ENCODE measurements at places on chromosomes 5 and 9.

DNA sequence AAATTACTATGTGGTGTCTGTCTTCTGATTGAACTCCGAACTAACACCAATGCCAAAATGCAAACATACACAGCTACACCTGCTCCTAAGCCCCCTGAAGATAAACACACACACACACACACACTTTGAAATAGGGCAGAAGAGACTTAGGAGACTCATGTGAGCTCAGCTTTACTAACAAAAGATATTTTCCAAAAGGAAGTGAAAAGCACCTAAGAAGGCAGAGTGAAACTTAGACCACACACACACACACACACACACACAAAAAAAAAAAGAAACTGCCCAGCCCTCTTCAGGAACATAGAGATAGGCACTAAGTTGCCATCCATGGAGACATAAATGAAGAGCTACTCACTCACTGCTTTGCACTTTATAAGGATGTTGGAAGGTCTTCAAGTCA is 45.2 kb upstream of the APC start:
- no peak overlapping the region for H3K4me3 ChIP-seq
- no peaks in the 10 kb centered on the region for H3K36me3 ChIP-seq
- peaks cover 5% of the 10 kb centered on the region for H3K27me3 ChIP-seq
- DNase-seq, result no peak
- no peaks in the 10 kb centered on the region for H3K4me1 ChIP-seq
- H3K27ac ChIP-seq, result no peak overlapping the region

DNA sequence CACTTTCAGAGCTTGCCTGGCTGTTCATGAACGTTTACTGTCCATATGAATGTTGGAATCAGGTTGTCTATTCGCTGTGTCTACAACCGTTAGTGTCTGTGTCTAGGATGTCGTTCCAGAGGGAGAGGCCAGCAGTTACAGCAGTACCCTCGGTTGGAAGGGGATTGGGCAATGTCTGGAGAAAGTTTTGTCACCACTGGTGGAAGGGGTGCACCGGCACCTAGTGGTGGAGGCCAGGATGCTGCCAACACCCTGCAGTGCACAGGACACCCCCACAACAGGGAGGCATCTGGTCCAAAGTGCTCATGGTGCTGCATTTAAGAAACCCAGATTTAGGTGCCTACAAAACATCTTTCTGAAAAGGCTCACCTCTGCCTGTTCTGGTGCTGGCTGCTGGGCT is 220.7 kb downstream of the FANCC start:
- no peak for DNase-seq
- H3K27me3 ChIP-seq, result no peaks in the 10 kb centered on the region
- no peaks in the 10 kb centered on the region for H3K36me3 ChIP-seq

DNA sequence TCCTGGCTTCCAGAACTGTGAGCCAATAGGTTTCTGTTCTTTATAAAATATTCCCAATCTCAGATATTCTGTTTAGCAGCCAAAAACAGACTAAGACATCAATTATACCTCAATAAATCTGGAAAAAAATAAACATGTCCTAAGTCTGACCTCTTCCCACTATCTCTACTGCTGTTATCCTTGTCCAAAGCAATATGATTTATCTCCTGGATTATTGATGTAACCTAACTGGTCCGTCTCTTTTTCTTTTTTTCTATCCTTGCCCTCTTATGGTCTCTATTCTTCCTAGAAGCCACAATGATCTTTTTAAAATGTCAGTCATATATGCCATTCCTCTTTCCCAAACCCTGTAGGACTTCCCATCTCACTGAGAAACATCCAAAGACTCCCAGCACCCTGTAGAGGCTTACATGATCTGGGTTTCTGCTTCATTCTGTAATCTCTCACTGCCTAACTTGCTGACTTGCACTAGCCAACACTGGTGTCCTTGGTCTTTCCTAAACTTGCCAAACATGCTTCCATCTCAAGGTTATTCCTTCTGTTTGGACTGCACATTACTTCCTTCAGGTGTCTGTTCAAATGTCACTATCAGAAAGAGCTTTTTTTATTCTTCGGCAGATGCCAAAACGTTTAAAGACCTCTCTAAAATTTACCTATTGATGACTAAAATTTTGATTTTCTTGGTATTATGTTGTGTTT is 13.1 kb downstream of the FOCAD start:
- no peak overlapping the region for H3K27ac ChIP-seq
- DNase-seq, result no peak
- no peaks in the 10 kb centered on the region for H3K36me3 ChIP-seq
- H3K4me1 ChIP-seq, result no peaks in the 10 kb centered on the region

DNA sequence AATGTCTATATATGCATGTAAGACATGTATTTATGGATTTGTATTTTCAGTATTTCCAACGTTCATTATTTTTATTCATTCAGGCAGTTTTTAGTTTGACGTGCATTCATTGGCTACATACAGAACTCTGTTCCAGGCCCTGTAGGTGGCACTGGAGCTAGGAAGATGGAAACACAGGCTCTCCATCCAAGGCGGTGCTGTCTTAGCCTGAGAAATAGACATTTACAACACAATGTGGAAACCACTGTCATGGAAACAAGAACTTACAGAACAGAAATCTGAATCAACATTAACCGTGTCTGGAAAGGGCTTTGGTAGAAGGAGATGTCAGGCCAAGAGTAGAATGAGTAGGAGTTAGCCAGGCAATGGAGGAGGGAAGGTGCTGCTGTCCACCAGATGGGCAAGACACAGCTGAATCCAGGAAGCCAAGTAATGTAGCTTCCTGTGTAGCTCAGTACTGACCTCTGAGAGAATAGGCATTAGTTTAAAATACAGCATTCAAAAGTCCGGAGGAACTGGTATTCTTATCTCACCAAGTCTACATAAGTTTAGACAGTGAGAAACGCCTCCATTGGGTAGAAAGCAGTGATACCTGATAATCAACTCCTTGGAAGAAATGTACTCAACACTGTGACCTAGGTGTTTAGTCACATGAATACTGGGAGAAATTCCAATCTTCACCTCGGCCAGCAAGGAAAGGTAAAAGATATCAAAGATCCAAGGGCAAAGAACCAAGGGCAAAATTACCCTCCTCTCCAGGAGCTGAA is 388.6 kb upstream of the CDH6 start:
- no peaks in the 10 kb centered on the region for H3K4me1 ChIP-seq
- H3K4me3 ChIP-seq, result no peak overlapping the region
- H3K27me3 ChIP-seq, result no peaks in the 10 kb centered on the region
- H3K36me3 ChIP-seq, result no peaks in the 10 kb centered on the region
- H3K27ac ChIP-seq, result no peak overlapping the region

DNA sequence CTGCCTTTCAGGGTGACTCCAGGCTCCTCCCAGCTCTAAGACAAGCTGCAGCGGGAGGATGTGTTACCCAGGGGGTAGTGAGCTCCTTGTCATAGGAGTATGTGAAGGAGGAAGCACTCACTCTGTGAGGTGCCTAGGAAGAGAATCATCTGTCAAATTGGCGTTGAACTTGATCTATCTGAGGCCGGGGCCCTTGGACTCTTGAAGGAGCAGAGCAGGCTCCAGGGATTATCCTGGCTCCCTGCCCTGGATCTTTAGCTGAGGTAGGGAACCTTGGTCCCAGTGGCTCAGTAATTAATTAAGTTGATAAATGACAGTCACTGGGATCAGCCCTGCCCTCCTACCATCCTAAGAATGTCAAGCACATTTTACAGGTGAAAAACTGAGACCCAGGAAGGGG is 15.5 kb downstream of the ADGRD2 start:
- no peaks in the 10 kb centered on the region for H3K27me3 ChIP-seq
- H3K36me3 ChIP-seq, result no peaks in the 10 kb centered on the region
- H3K27ac ChIP-seq, result no peak overlapping the region
- no peak overlapping the region for H3K4me3 ChIP-seq
- no peaks in the 10 kb centered on the region for H3K4me1 ChIP-seq

- no peak overlapping the region for H3K27ac ChIP-seq
- no peaks in the 10 kb centered on the region for H3K4me1 ChIP-seq
- H3K27me3 ChIP-seq, result no peaks in the 10 kb centered on the region
- DNase-seq, result no peak
Measured at GRCh38 chr9:35579130-35579529, 25.9 kb upstream of the TESK1 start.

DNA sequence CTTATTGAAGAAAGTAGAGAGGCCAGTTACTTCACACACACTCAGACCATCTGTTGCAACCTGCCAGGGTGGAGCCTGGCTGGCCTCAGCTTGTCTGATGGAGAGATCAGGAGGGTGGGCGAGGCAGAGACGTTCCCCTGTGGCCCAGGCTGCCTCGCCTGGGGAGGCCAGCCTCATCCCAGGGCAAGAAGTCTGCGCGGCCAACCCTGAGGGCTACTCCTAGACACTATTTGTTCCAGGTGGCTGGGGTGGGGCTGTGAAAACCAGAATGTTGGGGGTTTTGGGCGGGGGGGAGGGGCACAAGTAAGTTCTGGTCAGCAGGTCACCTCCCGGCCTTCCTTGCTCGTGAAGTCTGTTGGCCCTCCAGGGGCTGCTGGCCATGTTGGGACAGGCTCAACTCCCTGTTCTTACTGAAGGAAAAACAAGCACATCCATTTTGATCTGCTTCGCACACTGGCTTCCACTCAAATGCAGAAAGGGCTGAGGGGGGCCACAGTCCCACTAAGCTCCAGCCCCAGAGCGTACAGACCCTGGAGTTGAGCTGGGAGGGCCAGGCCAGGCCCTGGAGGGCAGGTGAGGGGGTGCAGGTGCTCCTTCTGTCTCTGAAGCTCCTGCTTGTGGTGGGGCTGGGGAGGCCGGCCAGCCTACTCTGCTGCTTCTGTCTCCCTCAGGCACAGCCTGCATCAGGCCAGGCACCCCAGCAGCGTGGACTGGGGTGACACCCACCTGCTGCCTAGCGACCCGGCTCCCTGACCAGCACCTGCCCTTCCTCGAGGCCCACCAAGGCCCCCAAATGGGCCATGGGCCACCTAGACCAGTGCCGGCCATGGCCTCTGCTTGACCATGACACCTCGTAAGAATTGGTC is 46.6 kb downstream of the SECISBP2 start:
- H3K27me3 ChIP-seq, result no peaks in the 10 kb centered on the region
- no peaks in the 10 kb centered on the region for H3K4me1 ChIP-seq
- H3K4me3 ChIP-seq, result no peak overlapping the region
- no peak overlapping the region for H3K27ac ChIP-seq
- peaks cover 26% of the 10 kb centered on the region for H3K36me3 ChIP-seq
- DNase-seq, result no peak

DNA sequence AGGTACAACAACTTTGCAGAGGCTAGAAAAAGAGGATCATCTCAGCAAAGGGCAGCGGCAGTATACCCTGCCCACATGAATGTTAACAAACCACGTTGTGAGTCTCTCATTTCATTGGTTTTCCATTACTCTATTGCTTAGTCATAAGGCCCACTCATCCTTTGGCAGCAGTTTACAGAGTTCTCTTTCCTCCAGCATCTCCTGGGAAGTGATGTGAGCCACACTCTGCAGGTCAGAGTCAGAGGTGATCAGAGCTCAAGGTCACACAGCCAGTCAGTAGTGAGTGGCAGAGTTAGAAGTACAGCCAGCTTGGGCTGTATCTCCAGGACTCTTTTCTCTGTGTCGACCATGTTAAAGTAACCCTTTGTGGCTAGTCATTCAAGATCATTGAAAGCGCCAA is 599.6 kb upstream of the GRAMD2B start:
- DNase-seq, result no peak
- no peak overlapping the region for H3K4me3 ChIP-seq
- H3K27ac ChIP-seq, result no peak overlapping the region

DNA sequence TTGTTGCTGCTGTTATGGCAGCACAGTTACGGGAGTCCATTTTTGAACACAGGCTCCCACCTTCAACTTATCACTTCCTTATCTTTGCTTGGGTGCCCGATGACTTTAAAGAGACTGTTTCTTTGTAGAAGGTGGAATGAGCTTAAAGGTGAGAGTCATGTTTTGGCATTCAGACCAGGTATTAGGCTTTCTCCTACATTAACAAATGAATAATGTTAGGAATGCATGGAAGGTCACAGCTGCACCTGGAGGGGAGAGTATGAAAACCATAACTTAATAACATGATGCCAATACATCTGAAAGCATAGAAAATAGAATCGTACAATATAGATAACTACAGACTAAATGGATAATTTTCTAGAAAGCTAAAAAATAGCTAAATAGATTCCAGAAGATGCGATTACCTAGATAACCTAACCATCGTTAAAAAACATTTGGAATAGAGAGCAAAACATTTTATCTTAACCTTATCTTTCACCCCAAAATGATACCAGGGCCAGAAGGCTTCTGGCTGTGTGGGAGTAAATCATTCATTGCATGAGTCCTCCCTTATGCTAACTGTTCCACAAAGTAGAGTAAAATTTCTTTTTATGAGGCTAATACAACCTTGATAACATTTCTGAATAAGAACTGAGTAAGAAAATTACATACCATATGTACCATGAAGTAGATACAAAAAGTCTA is 126.2 kb upstream of the ADCY2 start:
- H3K36me3 ChIP-seq, result no peaks in the 10 kb centered on the region
- H3K4me3 ChIP-seq, result no peak overlapping the region
- no peak for DNase-seq
- H3K27me3 ChIP-seq, result no peaks in the 10 kb centered on the region
- no peaks in the 10 kb centered on the region for H3K4me1 ChIP-seq
- H3K27ac ChIP-seq, result no peak overlapping the region

GRCh38 chr5:172003746-172004145 is 2.7 kb downstream of the FBXW11 start:
- no peak overlapping the region for H3K4me3 ChIP-seq
- H3K27me3 ChIP-seq, result no peaks in the 10 kb centered on the region
- DNase-seq, result no peak
- no peaks in the 10 kb centered on the region for H3K36me3 ChIP-seq

DNA sequence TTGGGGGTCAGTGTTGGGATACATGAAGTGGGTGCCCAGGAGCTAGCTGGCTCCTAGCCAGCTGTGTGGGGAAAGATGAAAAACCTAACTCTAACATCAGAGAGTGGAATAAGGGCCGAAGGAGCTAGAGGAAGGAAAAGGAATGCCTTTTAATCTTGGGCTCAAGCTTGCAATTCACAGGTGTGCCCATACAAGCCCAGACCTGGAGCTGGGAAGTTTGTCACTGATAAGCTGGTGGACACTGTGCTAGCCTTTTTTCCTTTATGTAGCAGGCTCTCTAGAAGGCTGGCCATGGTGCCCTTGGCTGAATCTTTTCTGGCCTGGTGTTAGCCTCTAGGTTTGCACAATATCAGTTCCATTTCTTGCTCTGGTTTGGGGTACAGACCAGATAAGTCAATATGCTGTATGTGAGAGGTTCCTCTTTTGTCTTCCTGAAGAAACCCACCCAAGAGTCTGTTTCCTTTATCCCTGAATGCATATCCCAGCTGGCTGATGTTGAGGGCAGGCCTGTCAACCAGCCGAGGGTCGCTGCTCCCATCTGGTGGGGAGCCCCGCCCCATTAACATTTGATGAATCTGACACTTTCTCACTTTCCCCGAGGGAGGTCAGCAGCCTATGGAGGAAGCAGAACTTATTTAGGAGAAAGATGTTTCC is 92.4 kb upstream of the CXCL14 start:
- no peak for DNase-seq
- H3K36me3 ChIP-seq, result no peaks in the 10 kb centered on the region
- no peaks in the 10 kb centered on the region for H3K27me3 ChIP-seq

DNA sequence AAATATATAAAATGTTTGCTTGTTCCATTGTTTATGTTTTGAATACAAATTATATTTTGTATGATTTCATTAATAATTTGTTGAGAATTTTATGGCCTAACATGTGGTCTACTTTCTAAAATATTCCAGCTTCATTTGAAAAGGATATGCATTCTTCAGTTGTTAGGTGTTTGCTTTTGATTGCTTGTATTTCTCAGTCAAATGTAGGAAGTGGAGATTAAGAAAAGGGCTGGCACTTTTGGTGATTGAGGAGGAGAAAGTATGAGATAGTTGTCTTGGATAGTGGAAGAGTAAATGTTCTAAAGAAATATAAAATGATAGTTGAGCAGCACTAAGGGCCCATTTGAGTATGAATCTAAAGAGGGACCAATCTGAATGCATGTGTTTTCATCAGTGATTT is 23.1 kb downstream of the JAK2 start:
- H3K4me3 ChIP-seq, result no peak overlapping the region
- H3K4me1 ChIP-seq, result no peaks in the 10 kb centered on the region
- no peaks in the 10 kb centered on the region for H3K36me3 ChIP-seq
- H3K27me3 ChIP-seq, result no peaks in the 10 kb centered on the region
- H3K27ac ChIP-seq, result no peak overlapping the region

Data from natural killer cell (primary cell).